Adipocyte (in vitro differentiated cells): ENCODE measurements at places on chromosomes 7 and 10.

DNA sequence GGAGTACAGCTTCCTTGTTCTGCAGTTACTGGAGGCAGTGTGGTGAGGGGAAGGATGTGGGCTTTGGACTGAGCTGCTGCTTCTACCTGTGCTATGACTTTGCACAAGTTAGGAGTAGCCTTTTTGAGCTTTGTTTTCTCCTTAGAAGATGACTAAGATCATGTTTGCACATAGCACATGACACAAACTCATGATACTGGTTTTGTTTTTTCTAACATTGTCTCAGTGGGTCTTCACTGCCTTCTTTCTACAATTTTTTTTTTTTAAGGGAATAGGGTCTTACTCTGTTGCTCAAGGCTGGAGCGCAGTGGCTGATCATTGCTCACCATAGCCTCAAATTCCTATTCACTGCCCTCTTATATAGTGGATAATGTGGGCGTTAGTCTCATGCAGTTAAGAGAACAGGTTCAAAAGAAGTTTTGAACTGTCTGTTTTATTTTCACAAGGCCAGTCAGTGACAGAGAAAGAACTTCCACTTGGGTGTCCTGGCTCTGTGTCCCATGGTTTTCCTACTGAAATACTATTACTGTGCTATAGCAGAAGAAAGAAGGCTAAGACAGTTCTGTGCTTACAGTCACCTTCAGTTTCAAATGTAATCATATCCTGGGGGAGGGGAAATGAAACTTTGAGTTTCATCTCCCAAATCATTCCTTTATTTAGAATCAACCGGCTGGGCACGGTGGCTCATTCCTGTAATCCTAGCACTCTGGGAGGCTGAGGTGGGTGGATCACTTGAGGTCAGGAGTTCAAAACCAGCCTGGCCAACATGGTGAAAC lies 72.0 kb downstream of the KAT6B start:
- no peak for DNase-seq

GRCh38 chr7:105854498-105854897 lies 21.9 kb downstream of the ATXN7L1 start:
- DNase-seq = no peak

GRCh38 chr10:116444527-116445142 lies 17.0 kb downstream of the PNLIPRP3 start:
- peak; percentile 50 for DNase-seq

- DNase-seq = no peak
Observed at GRCh38 chr7:133843341-133843740, 283.8 kb upstream of the LRGUK start.

GRCh38 chr7:77674878-77675277 lies 21.4 kb upstream of the RSBN1L start:
- no peak for DNase-seq

DNA sequence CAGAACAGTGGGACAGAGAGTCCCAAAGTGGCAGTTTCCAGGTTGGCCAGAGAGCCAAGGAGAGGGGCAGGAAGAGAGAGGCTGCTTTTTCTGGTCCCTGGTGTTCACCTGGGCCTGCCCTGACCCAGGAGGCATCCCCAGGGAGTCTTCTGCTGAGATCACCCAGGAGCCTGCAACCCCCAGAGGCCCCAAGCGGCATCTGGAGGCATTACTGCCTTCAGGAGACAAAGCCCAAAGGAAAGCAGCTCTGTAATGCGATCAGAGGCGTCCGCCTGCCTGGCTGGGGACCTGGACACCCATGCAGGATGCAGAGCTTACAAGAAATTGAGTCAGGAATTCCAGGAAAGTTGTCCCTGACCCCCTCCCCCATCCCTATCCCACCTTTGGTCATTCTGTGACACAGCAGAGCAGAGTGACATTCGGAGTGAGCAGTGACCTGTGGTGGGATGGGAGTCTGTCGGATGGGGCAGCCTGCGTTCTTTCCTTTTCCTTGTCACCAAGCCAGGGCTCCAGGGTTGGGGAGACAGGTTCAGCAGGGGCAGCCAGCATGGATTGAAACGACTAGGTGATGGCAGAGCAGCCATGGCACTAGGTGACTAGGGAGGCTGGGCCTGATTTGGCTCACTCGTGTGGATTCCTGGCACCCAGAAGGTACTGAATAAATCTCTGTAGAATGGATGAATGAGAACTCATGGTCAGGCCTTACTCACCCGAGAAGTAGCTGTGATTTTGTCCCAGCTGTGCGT lies 10.4 kb downstream of the UNC5B start:
- DNase-seq = peak; percentile 39

- DNase-seq = no peak
Observed at GRCh38 chr10:69687426-69687825, 57.4 kb downstream of the FAM241B start.

- DNase-seq = no peak
Observed at GRCh38 chr7:897771-898376, 21.5 kb downstream of the GET4 start.

- DNase-seq = no peak
Observed at GRCh38 chr10:17006631-17007417, 122.8 kb downstream of the CUBN start.

DNA sequence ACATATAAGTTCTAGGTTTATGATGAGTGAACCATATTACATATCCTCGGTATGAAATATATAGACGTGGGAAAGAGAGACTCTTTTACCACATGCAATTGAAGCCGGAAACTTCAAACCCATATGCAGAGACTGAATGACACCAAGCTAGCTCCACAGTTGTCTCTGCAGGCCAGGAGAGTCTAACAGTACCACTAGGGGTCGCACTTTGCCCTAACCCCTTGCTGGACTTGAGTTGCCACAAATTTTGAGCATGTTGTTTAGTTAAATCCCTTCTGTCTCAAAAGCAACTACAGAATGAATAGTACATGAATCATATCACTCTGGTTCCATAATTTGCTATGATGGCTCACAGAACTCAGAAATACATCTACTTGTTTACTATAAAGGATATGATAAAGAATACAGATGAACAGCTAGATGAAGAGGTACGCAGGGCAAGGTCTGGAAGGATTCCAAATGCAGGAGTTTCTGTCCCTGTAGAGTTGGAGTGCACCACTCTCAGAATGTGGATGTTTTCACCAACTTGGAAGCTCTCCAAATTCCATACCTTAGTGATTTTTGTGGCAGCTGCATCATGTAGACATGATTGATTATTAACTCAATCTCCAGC lies 112.4 kb upstream of the YAE1 start:
- DNase-seq = peak; percentile 53

DNA sequence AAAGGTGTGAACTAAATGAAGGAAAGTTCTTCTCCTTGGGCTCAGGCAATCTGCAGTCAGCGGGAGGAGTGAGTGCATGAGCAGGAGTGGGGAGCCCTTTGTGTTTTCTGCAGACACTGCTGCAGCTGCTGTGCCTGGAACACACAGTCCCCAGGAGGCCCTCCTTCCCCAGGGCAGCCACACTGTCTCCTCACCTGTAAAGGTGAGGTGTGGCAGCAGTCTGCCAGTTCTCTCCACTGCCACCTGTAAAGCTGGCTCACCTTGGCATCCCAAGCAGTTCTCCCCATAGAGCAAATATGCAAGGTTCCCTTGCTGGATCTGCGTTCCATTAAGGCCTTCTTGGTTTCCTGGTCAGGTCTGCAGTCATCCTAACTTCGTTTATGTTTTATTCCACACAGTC lies 5.2 kb upstream of the VWC2 start:
- DNase-seq = no peak

- DNase-seq = no peak
Observed at GRCh38 chr10:22476601-22477321, 131.5 kb downstream of the SPAG6 start.

GRCh38 chr10:104021246-104021645 lies 54.3 kb downstream of the SLK start:
- DNase-seq = no peak

DNA sequence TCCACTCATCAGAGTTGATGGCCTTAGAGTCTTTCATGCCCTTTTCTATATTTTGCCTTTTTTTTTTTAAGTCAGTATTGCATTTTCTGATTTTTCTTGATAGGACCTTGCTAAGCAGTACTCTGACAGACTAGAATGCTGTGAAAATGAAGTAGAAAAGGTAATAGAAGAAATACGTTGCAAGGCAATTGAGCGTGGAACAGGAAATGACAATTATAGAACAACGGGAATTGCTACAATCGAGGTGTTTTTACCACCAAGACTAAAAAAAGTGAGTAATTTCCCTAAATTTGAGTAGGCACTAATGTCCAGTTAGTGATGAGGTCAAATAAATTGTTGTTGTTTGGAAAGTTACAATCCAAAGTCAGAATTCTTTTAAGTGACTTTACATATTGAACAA lies 7.4 kb downstream of the NUB1 start:
- DNase-seq = no peak

DNA sequence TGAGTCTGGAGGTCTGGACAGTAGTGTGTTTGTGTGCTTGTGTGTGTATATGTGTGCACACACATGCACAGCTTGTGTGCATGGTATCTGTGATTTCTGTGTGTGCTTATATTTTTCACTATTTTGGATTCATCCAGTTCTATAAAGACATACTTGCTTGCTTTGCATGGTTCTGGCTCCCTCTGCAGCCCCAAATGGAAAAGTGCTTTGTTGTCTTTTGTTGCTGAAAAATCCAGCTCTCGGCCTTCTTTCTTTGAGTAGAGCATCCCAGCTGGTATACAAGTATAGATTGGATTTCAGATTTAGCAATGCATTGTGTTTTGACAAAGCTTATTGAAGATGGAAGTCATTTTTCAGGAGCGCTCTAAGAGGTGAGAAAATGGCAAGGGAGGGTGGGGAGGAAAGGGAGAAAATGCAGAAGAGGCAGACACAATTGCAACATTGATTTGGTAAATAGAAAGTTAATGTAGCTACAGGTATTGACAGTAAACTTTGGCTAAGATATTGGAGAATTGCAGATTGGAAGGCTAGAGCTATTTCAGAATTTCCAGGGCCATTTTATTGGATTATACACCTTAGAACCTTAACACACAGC lies 333.9 kb downstream of the AUTS2 start:
- DNase-seq = peak; percentile 80

DNA sequence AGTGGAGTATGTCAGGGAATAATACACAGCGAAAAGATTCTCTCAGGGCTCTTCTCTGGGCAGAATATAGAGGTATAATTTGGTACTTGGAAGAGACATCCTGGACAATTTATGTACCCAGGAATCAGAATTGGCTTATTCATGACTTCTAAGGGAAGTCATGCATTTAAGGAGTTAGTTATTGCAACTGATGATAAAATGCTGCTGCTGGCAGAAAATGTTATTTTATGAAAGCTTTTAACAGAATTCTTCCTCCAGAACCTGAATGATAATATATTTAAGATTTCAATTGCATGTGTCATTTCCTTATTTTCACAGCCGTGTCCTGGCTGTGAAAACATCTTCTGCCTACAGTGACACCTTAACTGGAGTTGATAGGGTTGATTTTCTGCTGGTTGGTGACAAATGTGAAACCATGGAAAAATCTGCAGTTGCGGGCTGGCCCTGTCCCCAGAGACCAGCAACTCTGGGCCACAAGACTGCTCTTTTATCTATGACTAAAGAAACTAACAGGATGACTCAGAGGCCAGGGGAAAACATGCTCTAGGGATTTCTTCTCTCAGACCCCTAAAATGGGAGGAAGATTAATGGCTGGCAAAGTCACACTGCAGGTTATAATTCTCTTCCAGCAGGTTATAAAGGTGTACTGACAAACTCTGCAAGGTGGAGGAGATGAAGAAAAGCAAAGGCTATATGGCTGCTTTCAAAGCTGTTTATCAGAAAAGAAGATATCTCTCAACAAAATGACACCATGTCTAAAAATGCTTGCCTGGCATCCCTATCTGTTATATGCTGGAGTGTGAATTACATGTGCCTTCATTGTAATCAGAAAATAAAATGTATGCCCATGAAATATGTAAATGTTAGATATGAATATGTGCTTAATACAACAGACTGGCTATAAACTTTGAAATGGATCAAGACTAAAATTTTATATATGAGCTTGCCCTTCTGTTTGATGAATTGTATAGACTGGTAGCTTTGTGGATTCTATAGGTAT lies 12.1 kb upstream of the TRUB1 start:
- DNase-seq = peak; percentile 48

DNA sequence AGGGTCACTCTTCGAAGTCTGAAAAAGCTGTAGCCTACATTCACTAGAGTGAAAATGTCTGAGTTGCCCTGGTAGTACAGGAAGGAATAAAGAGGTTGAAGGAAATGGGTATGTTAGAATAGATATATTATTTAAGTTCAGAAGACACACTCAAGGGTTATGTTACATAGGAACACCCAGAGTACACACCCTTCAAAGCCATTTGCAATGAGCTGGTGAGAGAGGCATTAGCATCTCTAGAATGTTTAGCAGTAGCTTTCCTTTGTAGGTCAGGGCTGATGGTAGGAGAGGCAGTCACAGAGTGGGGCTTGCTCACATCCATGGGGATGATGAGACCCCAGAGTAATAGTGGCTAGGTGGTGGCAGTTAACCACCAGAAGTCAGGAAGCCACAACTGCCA lies 221.2 kb downstream of the SLC25A13 start:
- DNase-seq = no peak

DNA sequence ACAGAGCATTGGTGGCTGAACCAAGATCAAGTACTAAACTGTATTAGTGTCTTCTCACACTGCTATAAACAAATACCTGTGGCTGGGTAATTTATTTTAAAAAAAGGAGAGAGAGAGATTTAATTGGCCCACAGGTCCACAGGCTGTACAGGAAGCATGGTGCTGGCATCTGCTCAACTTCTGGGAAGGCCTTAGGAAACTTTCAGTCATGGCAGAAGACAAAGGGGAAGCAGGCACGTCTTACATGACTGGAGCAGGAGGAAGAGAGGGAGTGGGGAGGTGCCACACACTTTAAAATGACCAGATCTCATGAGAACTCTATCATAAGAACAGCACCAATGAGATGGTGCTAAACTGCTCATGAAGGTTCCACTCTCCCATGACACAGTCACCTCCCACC lies 95.2 kb upstream of the JCAD start:
- no peak for DNase-seq

DNA sequence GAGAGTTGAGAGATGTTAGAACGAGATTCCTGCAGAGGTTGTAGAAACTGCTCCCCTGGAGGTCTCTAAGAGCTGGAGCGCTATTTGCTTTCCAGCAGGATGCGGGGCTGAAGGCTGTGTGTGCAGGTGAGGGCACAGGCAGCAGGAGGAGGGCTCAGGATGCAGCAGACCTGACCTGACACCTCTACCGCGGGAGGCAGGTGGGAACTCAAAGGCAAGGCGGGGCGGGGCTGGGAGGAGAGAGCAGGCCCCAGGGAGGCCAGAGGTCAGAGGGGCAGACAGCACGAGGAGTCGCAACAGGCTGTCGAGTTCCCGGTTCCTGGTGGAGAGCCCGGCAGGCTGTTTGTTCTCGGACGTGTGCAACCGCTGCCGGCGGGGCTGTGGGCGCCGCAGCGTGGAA lies 7.9 kb upstream of the CRTAC1 start:
- DNase-seq = no peak

- no peak for DNase-seq
Observed at GRCh38 chr10:110850099-110850498, 21.6 kb upstream of the PDCD4 start.

GRCh38 chr7:96016056-96016586 lies 243.8 kb downstream of the DYNC1I1 start:
- DNase-seq = no peak

- peak; percentile 56 for DNase-seq
Observed at GRCh38 chr7:41573015-41573414, 129.9 kb downstream of the INHBA start.

GRCh38 chr10:100184840-100185239 lies 989 bp downstream of the ERLIN1 start:
- DNase-seq = peak; percentile 57

- no peak for DNase-seq
Observed at GRCh38 chr7:150323682-150324372, 482 bp upstream of the ACTR3C start.

GRCh38 chr7:91180746-91181145 lies 83.5 kb upstream of the FZD1 start:
- no peak for DNase-seq
